Activated naive CD8-positive, alpha-beta T cell treated with anti-CD3 and anti-CD28 coated beads for 36 hours (primary cell): ENCODE measurements at places on chromosomes 4 and X. TPM values are rescaled to one million over a fixed set of nuclear protein-coding genes. Genes with fewer than 3 reads are reported as not detected.

NPY5R gene
- total RNA-seq, result not detected

GRCh38 chr4:3473181-3473950 lies 10.3 kb downstream of the DOK7 start:
- H3K27me3 ChIP-seq, result peaks cover 7% of the 10 kb centered on the region
- H3K36me3 ChIP-seq, result no peaks in the 10 kb centered on the region
- no peak overlapping the region for H3K4me3 ChIP-seq
- no peak overlapping the region for H3K27ac ChIP-seq
- H3K4me1 ChIP-seq, result no peaks in the 10 kb centered on the region

GRCh38 chr4:74546057-74546456 lies 101.1 kb downstream of the AREG start:
- DNase-seq, result no peak
- H3K27me3 ChIP-seq, result peaks cover 5% of the 10 kb centered on the region
- no peak overlapping the region for H3K4me3 ChIP-seq
- peaks cover 5% of the 10 kb centered on the region for H3K4me1 ChIP-seq

- no peak overlapping the region for H3K27ac ChIP-seq
- H3K36me3 ChIP-seq, result peaks cover 6% of the 10 kb centered on the region
Measured at GRCh38 chr4:139603576-139604410, 47.8 kb upstream of the SETD7 start.

DNA sequence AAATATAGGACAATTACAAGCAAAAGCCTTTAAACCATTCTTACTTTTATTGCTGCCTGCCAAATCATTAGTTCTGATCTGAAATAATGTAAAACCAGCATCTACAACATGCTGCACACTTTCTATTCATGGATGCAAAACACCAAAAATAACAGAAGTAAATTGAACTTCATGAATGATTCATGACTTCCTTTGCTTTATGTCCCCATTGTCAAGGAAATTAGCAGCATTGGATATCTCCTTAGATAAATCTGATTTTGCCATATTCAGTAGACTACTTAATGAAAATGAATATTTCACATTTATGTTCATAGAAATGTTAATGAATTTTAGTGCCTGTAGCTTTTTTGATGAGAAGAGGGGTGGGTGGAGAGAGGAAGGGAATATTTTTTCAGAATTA lies 132.6 kb downstream of the COMMD8 start:
- DNase-seq, result no peak
- no peaks in the 10 kb centered on the region for H3K36me3 ChIP-seq
- H3K4me3 ChIP-seq, result no peak overlapping the region

AVPR2 gene
- not detected for total RNA-seq

CXCL11 gene
- 0.30 TPM for total RNA-seq

DNA sequence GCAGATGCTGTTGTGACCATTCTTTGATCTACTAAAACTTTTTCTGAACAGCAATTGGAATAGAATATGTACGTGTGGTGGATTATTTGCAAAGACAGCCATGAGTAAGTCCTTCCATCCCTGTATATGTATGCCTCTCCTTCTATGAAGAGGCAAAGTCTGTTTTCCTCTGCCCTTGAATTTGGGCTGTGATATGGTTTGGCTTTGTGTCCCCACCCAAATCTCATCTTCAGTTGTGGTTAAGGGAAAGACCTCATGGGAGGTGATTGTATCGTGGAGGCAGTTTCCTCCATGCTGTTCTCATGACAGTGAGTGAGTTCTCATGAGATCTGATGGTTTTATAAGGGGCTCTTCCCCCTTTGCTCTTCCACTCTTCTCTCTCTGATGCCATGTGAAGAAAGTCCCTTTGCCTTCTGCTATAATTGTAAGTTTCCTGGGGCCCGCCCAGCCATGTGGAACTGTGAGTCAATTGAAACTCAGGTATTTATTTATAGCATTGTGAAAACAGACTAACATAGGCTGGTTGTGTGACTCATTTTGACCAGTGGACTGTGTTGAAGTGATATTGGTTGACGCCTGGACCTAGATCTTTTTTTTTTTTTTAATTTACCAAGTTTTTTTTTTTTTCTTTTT lies 108.3 kb upstream of the CAMK2D start:
- H3K36me3 ChIP-seq, result peaks cover 22% of the 10 kb centered on the region
- H3K27ac ChIP-seq, result peak overlapping the region; percentile 79
- DNase-seq, result peak; percentile 66
- peaks cover 14% of the 10 kb centered on the region for H3K4me1 ChIP-seq
- no peak overlapping the region for H3K4me3 ChIP-seq
- no peaks in the 10 kb centered on the region for H3K27me3 ChIP-seq

- H3K4me3 ChIP-seq, result no peak overlapping the region
- H3K4me1 ChIP-seq, result no peaks in the 10 kb centered on the region
- no peak overlapping the region for H3K27ac ChIP-seq
- H3K27me3 ChIP-seq, result no peaks in the 10 kb centered on the region
Measured at GRCh38 chr4:28232376-28232775, 1371.7 kb downstream of the STIM2 start.

DNA sequence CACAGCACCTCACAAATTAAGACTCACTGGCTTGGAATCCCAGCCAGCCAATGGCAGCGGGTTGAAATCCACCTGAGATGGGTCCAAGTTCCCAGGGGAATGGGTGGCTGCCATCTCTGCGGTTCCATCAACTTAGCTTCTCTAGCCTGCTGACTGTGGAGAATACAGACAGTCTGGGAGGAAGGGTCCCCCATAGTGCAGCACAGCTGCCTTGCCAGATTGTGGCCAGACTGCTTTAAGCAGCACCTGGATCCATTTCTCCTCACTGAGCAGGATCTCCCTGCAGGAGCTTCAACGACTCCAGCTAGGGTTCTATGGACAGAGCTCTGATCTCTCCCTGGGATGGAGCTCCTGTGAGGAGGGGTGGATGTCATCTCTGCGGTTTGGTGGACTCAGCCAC lies 51.8 kb downstream of the DCK start:
- H3K27me3 ChIP-seq, result no peaks in the 10 kb centered on the region
- H3K36me3 ChIP-seq, result peaks cover 30% of the 10 kb centered on the region
- no peak overlapping the region for H3K4me3 ChIP-seq
- no peak for DNase-seq
- H3K27ac ChIP-seq, result no peak overlapping the region

DNA sequence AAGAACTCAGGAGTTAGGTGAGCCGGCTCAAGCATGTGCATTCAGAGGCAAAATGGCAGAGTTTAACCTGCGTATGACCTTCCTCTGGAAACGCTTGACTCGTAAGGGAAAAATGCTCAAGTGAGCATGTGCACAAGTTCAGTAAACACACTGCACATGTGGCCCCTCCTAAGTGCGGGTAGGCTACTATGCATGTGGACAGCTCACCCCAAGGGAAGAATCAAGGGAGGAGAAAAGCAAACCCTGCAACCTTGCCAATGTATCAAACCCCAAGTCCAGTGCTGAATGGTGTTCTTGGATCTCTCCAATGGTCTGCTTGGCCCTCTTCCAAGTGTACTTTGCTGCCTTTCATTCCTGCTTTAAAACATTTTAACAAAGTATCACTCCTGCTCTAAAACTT lies 407.1 kb downstream of the ADAM29 start:
- no peaks in the 10 kb centered on the region for H3K36me3 ChIP-seq
- H3K27ac ChIP-seq, result no peak overlapping the region
- no peak overlapping the region for H3K4me3 ChIP-seq
- H3K4me1 ChIP-seq, result no peaks in the 10 kb centered on the region
- no peaks in the 10 kb centered on the region for H3K27me3 ChIP-seq

GATA1 gene
- not detected for total RNA-seq

GRCh38 chr4:36676139-36677050 lies 395.0 kb downstream of the DTHD1 start:
- H3K27me3 ChIP-seq, result no peaks in the 10 kb centered on the region
- no peak for DNase-seq
- no peaks in the 10 kb centered on the region for H3K4me1 ChIP-seq
- no peak overlapping the region for H3K27ac ChIP-seq
- no peak overlapping the region for H3K4me3 ChIP-seq
- no peaks in the 10 kb centered on the region for H3K36me3 ChIP-seq

DNA sequence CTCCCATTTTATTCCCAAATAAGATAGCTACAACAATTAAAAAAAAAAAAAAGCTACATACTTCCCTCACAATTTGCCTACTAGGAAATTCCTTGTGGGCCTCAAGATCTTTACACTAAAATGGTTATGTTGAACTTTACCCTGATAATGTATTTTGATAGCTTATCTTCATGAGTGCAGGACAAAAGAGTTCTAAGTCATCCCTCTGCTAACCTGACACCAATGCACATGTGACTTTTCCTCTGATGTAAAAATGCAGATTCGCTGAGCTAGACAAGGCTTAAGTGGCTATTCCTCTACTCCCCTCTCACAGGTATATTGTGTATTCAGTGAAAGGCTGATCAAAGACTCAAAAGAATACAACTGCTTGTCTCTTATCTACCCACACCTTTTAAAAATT lies 22.5 kb downstream of the ELF2 start:
- DNase-seq, result no peak
- no peak overlapping the region for H3K27ac ChIP-seq
- no peaks in the 10 kb centered on the region for H3K36me3 ChIP-seq
- H3K27me3 ChIP-seq, result no peaks in the 10 kb centered on the region
- peaks cover 1% of the 10 kb centered on the region for H3K4me1 ChIP-seq

DNA sequence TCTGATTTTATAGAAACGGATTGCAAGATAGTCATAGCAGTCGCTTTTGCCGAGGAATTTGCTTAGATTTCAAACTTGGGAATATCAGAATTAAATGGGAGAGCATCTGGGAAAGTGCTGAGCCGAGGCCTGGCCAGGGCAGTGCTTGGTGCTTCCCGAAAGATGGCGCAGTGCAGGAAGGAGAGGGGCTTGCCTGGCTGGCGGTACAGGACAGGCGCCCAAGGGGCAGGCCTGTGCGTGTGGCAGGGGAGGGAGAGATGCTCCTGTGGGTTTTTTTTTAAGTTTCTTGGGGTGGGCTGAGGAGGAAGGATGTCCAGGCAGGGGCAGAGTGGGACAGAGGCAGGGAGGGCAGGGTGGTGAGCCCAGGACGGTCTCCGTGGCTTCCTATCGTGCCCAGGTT lies 241.1 kb downstream of the AFAP1 start:
- H3K4me3 ChIP-seq, result no peak overlapping the region
- no peaks in the 10 kb centered on the region for H3K4me1 ChIP-seq
- DNase-seq, result no peak

GRCh38 chr4:66430856-66431255 lies 760.6 kb upstream of the EPHA5 start:
- no peaks in the 10 kb centered on the region for H3K27me3 ChIP-seq
- no peak for DNase-seq
- no peak overlapping the region for H3K27ac ChIP-seq
- no peaks in the 10 kb centered on the region for H3K36me3 ChIP-seq

DNA sequence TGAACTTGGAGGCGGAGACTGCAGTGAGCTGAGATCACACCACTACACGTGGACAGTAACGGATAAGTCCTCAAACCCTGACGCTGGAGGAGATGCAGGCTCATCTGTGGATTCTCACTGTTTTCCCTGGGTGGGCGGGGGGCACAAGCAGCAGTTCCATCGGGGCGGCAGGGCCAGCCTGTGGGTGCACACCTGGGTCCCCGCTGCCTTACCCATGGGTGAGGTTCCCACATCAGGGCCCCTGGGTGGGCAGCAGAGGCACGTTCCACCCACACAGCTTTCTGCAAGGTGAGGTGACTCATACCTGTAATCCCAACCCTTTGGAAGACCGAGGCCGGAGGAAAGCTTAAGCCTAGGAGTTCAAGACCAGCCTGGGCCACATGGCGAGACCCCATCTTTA lies 56.6 kb upstream of the MXD4 start:
- no peaks in the 10 kb centered on the region for H3K27me3 ChIP-seq
- peaks cover 5% of the 10 kb centered on the region for H3K36me3 ChIP-seq
- DNase-seq, result no peak
- H3K4me1 ChIP-seq, result no peaks in the 10 kb centered on the region
- H3K4me3 ChIP-seq, result no peak overlapping the region

GRCh38 chr4:150164956-150165629 lies 86.8 kb downstream of the DCLK2 start:
- no peak overlapping the region for H3K27ac ChIP-seq
- H3K4me1 ChIP-seq, result no peaks in the 10 kb centered on the region

DNA sequence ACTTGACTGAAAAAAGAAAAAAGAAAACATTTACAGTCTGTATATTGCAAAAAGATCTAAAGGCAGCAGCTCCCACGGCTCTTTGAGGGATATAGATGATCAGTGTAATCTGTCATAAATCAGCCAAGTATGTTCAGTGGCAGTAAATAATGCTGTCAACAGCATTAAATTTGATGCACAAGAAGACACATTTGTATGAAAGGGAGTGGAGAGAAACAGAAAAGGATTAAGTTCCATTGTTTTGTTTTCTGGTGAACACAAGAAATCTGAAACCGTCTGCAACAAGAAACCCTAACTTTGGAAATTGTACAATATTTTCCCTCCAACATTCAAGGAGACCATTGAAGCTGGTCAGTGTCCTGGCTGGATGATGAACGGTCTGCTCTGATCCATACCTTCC lies 27.6 kb upstream of the C1QTNF7 start:
- no peaks in the 10 kb centered on the region for H3K27me3 ChIP-seq
- no peak overlapping the region for H3K27ac ChIP-seq
- no peak overlapping the region for H3K4me3 ChIP-seq
- DNase-seq, result no peak
- no peaks in the 10 kb centered on the region for H3K36me3 ChIP-seq

DNA sequence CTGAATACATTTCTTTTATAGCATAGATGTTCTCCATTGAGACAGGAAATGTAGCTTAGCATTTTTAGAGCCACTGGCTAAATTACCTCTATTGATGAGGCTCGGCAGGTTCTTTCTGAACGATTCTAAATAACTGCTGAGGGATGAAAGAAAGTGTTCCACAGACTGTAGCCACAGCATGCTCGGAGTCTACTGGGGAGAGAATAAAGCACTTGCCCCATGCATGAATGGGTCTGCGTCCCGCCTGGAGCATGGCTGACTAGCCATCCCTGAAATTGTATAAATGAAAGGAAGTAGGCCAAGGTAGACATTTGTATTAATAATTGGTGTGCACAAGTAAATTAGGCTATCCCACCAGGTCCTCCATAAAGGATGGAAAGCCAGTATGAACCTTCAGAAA lies 269.8 kb downstream of the COL25A1 start:
- H3K4me3 ChIP-seq, result no peak overlapping the region
- peaks cover 3% of the 10 kb centered on the region for H3K27me3 ChIP-seq
- DNase-seq, result no peak
- H3K4me1 ChIP-seq, result no peaks in the 10 kb centered on the region
- no peaks in the 10 kb centered on the region for H3K36me3 ChIP-seq

- peaks cover 2% of the 10 kb centered on the region for H3K36me3 ChIP-seq
- no peak overlapping the region for H3K4me3 ChIP-seq
- no peaks in the 10 kb centered on the region for H3K4me1 ChIP-seq
- no peak for DNase-seq
- H3K27ac ChIP-seq, result no peak overlapping the region
- H3K27me3 ChIP-seq, result no peaks in the 10 kb centered on the region
Measured at GRCh38 chr4:6056976-6057766, 38.9 kb upstream of the C4orf50 start.

- H3K27ac ChIP-seq, result no peak overlapping the region
- H3K4me3 ChIP-seq, result no peak overlapping the region
- peaks cover 22% of the 10 kb centered on the region for H3K36me3 ChIP-seq
- no peak for DNase-seq
- no peaks in the 10 kb centered on the region for H3K27me3 ChIP-seq
Measured at GRCh38 chr4:52876069-52876468, 14.0 kb downstream of the RASL11B start.

GRCh38 chr4:110970642-110971041 lies 347.8 kb upstream of the PITX2 start:
- no peaks in the 10 kb centered on the region for H3K27me3 ChIP-seq
- no peak for DNase-seq
- H3K4me1 ChIP-seq, result no peaks in the 10 kb centered on the region
- no peak overlapping the region for H3K4me3 ChIP-seq
